ENCODE measurements at places on chromosomes 7 and 10. TPM values are rescaled to one million over a fixed set of nuclear protein-coding genes. Genes with fewer than 3 reads are reported as not detected.

GNGT1 gene
- total RNA-seq = not detected

PPP2R2D gene
- total RNA-seq = 32.5 TPM

MYL7 gene
- total RNA-seq = 60.0 TPM

ZNF488 gene
- total RNA-seq = 1.4 TPM

RADIL gene
- total RNA-seq = 0.22 TPM

TRIM74 gene
- total RNA-seq = 0.91 TPM

TMEM139 gene
- total RNA-seq = not detected

RAPGEF5 gene
- total RNA-seq = 1.0 TPM

Measured in astrocyte (in vitro differentiated cells and primary cell).